Activated CD8-positive, alpha-beta memory T cell treated with anti-CD3 and anti-CD28 coated beads, Interleukin-2, amount 50 U/mL, for 48 hours (primary cell): ENCODE measurements at places on chromosomes 2 and 18.

GRCh38 chr2:26913999-26914658, 56.3 kb upstream of the MAPRE3 start:
- DNase-seq = no peak

GRCh38 chr2:46980786-46981573, 65.4 kb upstream of the MCFD2 start:
- no peak for DNase-seq

DNA sequence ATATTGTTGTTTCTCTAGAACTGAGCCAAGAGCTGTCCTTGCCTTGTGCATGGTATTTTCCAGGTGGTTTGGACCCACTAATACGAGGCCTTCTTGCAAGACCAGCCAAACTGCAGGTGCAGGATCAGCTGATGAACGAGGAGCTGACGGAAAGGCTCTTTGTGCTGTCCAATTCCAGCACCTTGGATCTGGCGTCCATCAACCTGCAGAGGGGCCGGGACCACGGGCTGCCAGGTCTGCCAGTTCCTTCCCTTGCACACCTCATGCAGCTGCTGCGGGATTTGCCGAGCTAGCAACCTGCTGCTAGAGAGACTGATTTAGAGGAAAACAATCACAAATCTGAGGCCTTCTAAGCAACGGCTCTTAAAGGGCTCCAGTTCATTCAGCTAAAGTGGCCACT, 74.5 kb downstream of the TPO start:
- DNase-seq = peak; percentile 20

DNA sequence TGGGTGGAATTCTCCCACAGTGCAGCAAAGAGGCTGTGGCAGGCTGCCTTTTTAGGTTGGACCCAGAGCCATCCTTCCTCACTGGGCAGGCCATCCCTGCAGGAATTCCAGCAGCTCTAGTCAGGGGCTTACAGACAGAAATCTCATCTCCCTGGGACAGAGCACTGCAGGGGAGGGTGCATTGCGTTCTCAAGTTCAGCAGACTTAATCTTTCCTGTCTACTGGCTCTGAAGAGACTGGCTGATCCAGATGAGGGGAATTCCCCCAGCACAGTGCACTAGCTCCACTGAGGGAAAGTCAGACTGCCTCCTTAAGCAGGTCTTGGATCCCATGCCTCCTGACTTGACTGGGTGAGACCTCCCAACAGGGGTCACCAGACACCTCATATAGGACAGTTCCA, 899.7 kb upstream of the VRK2 start:
- no peak for DNase-seq

- no peak for DNase-seq
Measured at GRCh38 chr2:235518322-235519090, 24.7 kb downstream of the AGAP1 start.

DNA sequence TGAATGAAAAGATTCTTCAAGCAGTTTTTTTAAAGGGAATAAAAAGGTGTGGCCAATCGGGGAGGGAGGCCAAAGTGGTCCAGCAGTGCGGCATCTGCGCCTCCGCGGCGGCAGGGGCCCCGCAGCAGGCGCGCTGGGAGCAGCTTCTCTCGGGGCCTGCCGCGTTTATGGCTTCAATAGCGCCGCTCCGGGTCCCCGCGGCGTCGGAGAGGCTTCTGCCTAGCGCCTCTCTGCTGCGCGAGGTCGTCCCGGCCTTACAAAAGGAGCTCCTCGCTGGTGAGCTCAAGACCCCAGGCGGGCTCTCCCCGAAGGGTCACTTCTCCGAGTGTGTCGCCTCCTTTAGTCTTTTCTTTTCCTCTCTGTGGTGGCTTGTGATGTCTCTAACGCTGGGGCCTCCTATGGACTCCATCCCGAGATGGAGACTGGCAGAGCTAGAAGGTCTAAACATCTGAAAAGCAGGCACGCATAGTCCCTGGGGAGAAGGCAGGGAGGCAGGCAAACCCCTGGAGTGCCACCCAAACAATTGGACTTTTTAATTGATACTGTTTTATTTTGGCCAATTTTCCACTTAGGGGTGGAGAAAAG, 67.1 kb downstream of the SUMO1 start:
- peak; percentile 63 for DNase-seq

DNA sequence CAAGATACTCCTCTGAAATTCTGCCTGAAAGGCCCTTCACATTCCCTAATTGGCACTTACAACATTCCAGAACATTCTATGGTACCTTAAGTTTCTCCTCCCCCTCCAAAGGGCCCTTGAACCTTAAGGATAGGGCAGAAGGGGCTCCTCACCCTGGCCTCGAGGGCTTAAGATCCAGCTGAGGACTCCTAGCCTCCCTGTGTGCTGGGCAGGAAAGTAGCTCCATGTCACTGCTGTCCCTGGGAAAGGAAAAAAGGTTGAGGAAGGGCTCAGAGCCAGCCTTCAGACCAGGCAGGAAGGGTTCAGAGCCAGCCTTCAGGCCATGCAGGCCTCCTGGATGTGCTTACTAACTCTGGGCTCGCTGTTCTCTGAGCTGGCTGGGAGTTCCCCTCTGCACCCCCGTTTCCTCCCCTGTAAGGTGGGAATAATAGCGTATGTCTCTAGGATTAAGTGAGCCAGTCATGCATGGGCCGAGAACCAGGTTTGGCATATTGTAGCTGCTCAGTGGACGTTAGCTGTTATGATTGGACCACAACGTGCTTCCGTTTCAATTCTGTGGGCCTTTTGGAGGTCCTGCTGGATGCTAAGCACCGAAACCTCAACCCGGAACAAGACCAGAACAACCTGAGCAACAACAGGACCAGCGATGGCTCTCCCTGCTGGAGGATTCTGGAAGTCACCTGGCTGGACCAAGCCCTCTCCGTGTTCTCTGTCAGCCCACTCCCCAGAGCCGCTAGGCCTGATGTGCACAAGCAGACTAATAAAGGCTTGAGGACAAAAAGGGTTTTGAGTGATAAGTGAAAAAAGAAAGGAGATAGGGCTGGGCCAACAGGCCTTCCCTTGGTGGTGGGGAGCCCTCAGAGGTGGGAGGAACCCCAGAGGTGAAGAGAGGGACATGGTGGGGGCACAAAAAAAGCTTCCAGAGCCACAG, 1.0 kb upstream of the B3GNT7 start:
- no peak for DNase-seq

- no peak for DNase-seq
Measured at GRCh38 chr2:66189553-66189952, 245.4 kb upstream of the MEIS1 start.

GRCh38 chr18:50745945-50746344, 73.9 kb downstream of the MRO start:
- DNase-seq = no peak

GRCh38 chr2:6496376-6496775, 369.3 kb downstream of the CMPK2 start:
- DNase-seq = no peak

GRCh38 chr2:190867212-190867611, 13.4 kb upstream of the GLS start:
- no peak for DNase-seq

DNA sequence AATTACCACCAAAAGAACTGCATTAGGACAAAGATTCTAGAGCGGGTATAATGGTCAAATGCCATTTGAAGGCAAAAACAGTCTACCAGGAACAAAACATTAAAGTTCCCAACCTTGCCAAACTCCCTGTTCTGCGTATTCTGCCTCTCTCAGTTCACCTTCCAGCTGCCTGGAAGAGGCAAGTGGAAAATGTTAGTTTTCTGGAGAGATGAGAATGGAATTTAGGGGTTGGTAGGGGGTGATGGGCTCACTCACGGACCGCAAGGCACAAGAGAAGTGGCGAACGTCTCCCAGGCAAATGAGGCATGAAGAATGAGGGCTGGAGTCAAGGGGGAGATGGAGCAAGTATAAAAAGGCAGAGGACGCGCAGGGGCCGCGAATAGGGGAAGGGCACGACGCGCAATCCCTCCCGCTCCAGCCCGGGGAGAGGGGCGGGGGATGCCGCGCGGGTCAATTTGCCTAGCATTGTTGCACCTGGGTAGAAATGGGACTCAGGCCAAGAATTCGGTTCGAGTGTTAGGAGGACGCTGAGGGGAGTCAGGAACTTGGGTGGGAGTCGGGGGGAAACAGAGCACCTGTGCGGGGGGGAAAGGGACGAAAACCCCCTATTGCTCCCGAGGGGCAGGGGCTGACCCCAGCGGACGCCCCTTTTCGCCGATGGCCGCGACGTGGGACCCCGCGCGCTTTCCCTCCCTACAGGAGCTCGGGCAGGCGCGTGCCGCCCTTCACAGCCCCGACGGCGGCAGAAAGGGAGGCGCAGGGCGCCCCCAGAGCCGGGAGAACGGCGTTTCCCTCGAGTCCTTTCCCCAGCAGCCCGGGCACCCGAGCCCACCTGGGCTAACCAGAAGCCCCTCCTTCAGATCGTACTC, 573 bp downstream of the PAIP2B start:
- peak; percentile 65 for DNase-seq

DNA sequence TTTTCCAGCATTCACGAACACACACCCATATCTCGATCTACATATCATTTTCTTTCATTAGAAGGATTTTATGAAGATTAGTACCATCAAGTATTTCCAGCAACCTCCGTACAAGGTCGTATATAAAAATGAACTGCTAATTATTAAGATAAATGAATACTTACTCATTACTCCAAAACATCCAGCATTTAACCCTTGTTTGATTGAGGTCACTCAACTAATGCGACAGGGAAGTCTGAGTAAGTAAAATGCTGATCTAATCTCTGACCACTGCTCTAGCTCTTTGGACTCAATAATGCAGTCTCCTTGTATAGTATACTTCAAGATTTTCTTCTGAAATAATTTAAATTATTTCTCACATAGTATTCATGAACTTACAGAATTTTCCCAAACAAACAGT, 2.0 kb downstream of the ABHD3 start:
- DNase-seq = no peak

DNA sequence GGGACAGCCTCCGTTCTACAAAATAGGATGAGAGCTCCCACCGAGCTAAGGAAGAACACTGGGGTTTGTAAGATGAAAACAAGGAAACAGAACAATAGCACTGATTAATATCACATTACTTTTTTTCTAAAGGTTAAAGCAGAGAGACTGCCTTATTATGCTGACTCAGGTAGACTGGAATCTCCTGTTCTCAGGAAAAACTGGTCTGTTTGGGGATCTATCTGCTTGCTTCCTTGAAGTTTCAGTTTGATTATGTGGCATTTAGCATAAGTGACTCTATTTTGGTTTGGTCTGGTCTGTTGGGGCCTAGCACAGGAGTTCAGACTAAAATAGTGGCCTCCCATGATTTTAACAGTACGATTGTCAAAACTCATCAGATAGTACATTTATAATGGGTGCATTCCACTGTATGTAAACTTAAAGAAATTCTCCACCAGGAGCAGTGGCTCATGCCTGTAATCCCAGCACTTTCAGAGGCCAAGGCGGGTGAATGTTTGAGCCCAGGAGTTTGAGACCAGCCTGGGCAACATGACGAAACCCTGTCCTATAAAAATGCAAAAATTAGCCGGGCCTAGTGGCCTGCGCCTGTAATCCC, 64.1 kb upstream of the NDUFV2 start:
- no peak for DNase-seq

- no peak for DNase-seq
Measured at GRCh38 chr18:66742832-66743231, 138.9 kb upstream of the CDH19 start.

DNA sequence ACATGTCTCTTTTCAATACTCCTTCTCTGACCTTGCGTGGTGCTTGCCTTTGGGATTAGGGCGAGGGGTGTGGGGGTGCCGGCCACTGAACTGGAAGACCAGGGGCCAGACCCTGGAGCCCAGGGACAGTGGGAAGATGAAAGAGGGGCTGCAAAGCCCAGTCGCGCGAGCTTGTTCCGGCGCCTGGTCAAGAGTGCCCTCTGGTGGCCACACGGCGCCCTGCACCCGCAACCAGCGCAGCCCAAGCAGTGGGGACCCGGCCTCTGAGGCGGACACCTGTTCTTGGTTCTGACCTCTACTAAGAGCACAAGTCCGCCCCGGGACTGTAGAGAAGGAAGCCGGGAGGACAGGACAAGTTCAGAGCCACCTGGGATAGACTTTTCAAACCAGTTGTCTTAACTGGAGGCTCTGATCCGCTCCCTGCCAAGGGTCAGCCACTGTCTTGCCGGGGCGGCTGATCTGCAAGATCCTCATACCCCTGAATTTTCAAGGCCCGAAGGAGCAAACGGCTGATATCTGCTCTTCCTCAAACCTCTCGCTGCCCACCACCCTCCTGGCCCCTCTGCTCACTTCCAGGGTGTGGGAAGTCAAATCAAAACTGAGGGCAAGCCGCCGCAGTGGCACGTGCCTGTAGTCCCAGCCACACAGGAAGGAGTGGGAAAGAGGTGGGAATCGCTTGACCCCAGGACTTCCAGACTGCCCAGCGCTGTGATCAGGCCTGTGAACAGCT, 14.9 kb upstream of the MSH6 start:
- DNase-seq = peak; percentile 95

- no peak for DNase-seq
Measured at GRCh38 chr2:188512456-188512855, 220.8 kb downstream of the GULP1 start.

GRCh38 chr2:168599738-168600137, 143.7 kb downstream of the CERS6 start:
- DNase-seq = no peak

DNA sequence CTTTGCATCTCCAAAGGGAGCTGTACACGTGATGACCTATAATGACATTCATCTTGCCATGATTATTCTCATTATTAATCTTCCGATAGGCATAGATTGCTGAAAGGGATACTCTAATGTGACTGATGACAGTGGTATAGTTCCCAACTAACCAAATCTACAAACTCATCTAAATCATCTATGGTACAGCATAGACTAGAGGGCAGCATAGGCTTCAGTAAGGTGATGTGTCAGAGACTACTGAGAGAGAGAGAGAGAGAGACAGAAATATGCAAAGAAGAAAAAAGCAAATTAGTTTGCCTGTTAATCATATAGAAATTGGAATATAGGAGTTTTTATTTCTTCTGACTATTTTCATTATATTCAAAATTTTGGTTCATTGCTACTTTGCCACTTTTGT, 89.3 kb downstream of the CSRNP3 start:
- DNase-seq = no peak

- DNase-seq = no peak
Measured at GRCh38 chr2:234725528-234726264, 226.1 kb upstream of the SH3BP4 start.

- DNase-seq = no peak
Measured at GRCh38 chr2:168430431-168430830, 25.6 kb upstream of the CERS6 start.

- no peak for DNase-seq
Measured at GRCh38 chr2:187819624-187820023, 265.4 kb upstream of the TFPI start.

- DNase-seq = no peak
Measured at GRCh38 chr2:108942888-108943287, 46.1 kb downstream of the EDAR start.

- DNase-seq = no peak
Measured at GRCh38 chr2:119513832-119514231, 10.5 kb downstream of the SCTR start.
